ENCODE measurements at places on chromosomes 7 and 10.

DNA sequence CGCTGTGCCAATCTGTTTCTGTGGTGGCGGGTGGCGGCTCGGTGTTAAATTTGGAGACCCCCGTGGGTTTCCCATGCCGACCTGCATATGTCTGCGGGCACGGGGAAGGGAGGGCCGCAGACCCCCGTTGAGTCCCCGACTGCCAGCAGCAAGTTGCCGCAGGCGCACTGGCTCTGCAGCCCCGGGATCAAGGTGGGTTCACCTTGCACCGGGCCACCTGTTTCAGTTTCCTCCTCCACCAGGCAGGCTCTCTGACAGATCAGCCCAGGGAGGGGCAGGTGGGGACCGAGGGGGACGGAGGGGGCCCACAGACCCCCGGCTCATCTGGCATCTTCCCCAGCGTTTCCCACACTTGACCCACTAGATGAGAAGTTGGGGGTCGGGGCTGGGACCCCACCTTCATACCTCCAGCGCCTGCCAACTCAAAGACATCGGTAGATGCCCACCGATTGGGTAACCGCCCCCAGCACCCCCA, 95.9 kb downstream of the CUX1 start:
- no peak for DNase-seq

DNA sequence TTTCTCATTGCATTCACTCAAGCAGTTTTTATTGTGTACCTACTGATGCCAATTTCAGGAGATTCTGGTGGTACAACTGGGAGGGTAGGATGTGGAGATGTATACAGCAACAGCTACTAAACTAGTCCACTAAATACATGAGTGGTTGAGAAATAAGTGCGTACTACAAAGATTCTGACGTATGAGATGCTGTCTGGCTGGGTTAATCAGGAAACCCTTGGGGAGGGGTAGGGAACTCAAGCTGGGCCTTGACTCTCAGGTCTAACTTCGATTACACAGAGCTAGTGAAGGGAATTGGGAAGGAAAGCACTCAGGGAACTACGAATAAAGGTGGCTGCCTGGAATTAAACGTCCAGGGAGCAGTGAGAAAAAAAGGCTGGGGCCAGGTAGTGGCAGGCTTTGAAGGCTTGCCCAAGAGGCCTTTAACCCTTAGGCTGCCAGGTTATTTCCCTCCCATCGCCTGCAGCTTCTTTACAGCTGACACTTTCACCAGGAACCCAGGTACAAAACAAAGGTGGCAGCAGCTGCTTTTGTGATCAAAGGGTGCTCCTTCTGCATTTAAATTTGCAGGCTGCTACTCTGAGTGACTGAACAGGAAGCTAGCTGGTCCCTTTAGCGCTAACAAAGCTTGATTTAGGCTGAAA, 3.2 kb downstream of the MMS19 start:
- no peak for DNase-seq

GRCh38 chr7:29922921-29923700, 66.5 kb downstream of the SCRN1 start:
- no peak for DNase-seq

GRCh38 chr7:7858559-7858958, 110.0 kb upstream of the GLCCI1 start:
- DNase-seq, result no peak

DNA sequence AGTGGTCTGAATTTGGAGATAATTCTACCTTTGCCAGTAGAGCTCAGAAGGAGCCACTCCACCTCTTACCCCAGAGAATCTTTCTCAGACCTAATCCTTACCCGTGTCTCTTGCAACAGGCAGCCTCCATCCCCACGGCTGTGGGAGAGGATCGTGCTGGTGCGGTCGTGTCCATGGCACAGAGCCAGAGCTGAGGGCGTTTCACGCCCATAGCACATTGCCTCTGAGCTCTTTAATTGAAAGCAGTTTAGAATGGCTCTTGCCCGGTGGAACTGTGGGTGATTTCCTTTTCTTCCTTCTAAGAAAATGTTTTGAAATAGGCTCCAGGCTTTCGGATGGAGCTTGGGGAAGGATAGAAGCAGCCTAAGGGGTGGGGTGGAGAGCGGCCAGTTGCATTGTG, 41.5 kb downstream of the PRF1 start:
- no peak for DNase-seq

- DNase-seq, result no peak
These were observed 113.4 kb downstream of the SEM1 start for GRCh38 chr7:96596120-96596826.

DNA sequence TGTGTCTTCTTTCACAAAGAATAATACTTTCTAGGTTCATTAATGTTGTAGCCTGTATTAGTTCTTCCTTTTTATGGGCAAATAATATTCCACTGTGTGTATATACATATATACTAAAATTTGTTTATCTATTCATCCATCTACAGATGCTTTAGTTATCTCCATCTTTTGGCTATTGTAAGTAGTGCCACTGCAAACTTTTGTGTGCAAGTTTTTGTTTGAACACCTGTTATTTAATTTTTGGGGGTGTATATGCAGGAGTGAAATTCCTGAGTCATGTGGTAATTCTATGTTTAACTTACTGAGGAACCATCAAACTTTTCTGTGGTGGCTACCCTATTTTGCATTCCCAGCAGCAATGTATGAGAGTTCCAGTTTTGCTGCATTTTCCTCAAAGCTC, 37.7 kb upstream of the AGR3 start:
- no peak for DNase-seq

DNA sequence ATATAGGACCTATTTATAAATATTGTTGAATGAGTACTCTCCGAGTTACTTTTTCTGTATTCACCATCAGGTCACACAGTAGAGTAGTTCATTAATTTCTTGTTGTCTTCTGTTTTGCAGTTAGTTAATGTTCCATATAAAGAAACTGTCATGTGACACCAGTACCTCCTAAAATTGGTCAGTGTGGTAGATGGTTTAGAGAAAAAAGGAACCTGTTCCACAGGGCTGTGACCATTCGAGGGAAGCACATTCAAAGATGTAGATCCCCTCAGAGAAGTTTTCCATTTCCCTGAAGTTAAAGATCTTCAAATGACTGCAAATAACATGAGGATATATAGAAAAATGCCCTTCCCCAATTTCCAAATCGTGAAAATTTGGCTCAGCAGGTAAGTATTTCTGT, 45.7 kb downstream of the PRPF18 start:
- DNase-seq, result no peak

- no peak for DNase-seq
These were observed 35.4 kb downstream of the MASTL start for GRCh38 chr10:27190508-27190907.

- DNase-seq, result no peak
These were observed 167.5 kb upstream of the MEOX2 start for GRCh38 chr7:15853832-15854470.

- no peak for DNase-seq
These were observed 152.5 kb upstream of the STK17A start for GRCh38 chr7:43430411-43430810.

DNA sequence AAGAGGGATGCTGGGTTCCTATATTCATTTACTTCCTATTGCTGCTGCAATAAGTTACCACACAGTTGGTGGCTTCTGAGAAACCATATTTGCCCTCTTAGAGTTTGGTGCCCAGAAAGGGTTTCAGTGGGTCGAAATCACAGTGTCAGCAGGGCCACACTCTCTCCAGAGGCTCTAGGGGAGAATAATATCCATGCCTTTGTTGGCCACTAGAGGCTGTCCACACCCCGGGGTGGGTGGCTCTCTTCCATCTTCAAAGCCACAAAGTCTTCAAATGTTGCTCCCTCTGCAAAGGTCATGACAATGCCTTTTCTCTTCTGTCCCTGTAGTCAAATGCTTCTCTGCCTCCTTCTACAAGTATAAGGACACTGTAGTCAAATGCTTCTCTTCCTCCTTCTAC, 989.4 kb downstream of the CCSER2 start:
- DNase-seq, result no peak

GRCh38 chr10:4095166-4095917, 310.3 kb upstream of the KLF6 start:
- DNase-seq, result no peak

- no peak for DNase-seq
These were observed 41.4 kb upstream of the PNLIPRP3 start for GRCh38 chr10:116385994-116386809.

GRCh38 chr7:90404777-90405176, 1.5 kb downstream of the CLDN12 start:
- no peak for DNase-seq

DNA sequence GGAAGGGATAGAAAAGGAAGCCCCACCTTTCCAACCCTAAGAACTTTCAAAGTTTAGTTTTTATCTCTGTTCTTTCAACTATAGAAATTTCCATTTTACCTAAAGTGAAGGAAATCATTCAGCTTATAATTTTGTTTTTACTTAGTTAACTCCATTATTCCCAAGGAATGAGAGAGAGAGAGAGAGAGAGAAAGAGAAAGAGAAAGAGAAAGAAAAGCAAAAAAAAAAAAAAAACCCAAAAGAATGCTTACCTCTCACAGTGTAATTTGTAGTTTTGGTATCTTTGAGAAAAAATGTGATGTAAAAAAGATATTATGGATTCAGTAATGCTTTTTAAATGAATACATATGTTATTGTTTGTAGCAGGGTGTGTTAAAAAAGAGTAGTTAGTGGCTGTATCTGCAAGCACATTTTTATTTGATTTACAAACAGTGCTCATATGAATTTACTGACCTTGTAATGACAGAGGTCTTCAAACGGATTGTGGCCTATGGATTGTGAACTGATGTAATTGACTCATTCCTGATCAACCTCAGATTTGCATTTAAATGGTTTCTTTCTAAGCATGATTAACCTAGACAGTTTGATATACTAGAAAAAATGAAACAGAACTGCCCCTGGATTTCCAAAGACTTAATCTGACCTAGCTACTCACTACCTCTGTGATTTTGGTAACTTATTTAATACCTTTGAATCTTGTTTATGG, 64.9 kb downstream of the LCOR start:
- DNase-seq, result no peak

DNA sequence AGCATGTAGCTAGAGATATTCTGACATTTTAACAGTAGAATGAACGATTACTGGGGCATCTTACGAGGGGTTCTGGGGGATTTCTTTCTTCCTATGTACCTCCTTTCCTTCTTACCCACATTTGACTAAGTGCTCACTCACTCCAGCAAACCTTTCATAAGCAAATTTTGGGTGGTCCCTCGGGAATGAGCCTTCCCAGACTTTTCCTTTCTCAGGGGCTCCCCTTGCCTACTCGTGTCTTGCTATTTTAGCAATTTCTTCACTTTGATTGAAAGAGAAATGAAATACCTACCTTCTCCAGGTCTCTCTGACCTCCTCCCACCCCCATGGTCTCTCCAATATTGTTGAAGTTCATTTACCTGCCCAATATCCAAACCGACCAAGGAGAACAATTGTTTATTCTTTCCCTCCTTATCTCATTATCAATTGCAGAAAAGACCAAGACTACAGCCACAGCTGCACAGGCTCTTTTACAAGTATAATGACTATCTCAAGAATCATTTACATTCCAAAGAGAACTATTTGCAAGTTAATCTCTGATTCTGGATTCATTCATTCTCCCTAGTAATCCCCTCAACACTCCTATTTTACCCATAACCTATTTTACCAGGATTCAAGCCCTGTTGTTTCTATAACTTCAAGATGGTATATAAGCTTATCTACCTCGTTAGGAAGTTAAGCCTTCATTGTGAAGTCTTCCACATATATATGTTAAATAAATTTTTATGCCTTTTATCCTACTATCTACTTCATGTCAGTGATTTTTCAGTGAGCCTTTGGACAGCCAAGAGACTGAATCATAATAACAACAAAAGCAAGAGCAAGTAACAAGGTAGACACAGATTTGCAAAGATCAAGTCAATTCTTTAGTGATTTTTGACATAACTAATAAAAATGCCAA, 480.6 kb downstream of the IPMK start:
- DNase-seq, result no peak

GRCh38 chr7:81333004-81333403, 414.2 kb upstream of the SEMA3C start:
- DNase-seq, result no peak

GRCh38 chr7:149872419-149873073, 1.2 kb upstream of the ATP6V0E2 start:
- DNase-seq, result no peak

DNA sequence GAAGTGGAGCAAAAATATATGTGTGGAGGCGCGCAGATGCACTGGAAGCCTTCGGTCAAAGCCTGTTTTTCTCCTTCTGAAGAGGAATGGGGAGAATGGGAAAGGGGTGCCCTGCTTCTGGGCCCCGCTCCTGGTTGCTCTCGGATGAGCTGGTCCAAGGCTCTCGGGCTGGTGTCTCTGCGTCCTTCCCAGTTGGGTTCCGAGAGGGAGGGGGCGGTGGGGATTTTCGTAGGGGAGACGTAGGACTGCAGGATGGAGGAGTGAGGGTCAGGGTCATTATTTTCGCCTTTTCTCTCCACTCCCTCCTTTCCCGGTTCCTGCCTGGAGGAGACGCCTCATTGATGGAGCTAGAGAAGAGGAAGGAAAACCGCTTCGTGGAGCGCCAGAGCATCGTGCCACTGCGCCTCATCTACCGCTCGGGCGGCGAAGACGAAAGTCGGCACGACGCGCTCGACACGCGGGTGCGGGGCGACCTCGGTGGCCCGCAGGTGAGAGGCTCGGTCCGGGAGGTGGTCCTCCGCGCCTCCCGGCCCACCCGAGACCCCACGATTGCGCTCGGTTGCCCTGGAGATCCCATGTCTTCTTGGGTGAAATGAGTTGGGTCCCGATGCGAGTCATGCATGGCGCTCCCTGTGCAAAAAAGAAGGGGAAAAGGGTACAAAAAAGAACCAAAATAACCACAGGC, 790 bp downstream of the ADAM22 start:
- no peak for DNase-seq

GRCh38 chr10:51028420-51028819, 45.9 kb upstream of the PRKG1 start:
- DNase-seq, result no peak

- DNase-seq, result no peak
These were observed 171.9 kb downstream of the NSUN6 start for GRCh38 chr10:18479502-18479901.

- DNase-seq, result no peak
These were observed 198.6 kb downstream of the TRIL start for GRCh38 chr7:28759475-28759971.

GRCh38 chr7:93030605-93031225, 87.1 kb downstream of the SAMD9 start:
- no peak for DNase-seq

DNA sequence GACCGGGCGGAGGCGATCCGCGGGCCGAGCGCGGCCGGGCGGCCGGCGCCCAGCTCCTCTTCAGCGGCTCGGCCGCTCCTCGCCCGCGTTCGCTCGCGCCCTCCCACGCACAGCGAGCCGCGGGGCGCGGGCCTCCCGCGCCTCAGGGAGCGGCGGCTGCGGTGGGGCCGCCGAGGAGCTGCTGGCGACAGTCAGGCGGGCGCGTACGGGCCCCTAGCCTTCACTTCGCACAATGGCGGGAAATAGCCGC, at the start of gene MCMBP:
TSS of gene MCMBP (minus strand) at position 234 of the 250 bp plus-strand sequence. CDS start 259 bp downstream, outside the sequence.
- no peak for DNase-seq

All from hematopoietic multipotent progenitor cell treated with erythropoietin and hydrocortisone succinate and interleukin-3 and kit ligand, for 15 days (in vitro differentiated cells).